Cortex of kidney (tissue), 1 donor: ENCODE measurements at places on chromosomes 12 and 14.

GRCh38 chr14:24377657-24378056 is 9.7 kb downstream of the NFATC4 start:
- no peak for DNase-seq

- no peak for DNase-seq
Measured at GRCh38 chr14:54451121-54451601, 10.0 kb upstream of the CNIH1 start.

DNA sequence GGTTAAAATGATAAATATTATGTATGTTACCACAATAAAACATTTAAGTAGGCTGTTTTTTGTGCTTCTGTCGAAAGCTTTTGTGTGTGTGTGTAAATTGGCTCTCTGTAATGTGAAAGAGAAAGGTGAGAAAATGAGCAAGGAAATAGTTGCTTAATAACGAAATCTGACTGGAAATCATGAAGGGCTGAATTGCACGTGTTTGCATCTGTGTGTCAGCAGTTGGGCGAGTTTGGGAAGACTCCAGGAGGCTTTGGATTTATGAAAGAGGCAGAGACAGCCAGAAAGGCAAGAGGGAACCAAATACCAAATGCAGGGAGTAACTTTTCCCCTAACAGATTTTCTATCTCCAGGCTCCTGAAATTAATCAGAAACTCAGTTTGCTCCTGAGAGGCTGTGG is 47.2 kb upstream of the PLEKHG3 start:
- no peak for DNase-seq

DNA sequence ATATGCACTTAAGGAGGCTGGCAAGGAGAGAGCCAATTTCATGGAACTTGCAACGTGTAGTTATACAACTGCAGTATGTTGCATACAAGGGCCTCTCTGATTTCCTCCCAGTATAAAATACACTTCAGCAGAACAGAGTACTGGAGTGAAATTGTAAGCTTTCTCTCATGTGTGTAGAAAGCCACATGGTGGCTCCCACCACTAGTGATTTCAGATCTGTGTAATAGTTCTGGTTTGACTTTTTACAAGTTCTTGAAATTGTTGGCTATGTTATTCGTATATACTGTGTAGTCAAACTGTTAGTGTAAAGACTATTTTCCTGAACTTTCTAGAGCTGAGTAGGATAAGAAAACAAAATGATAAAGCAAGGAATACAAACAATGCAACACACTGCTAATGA is 16.4 kb upstream of the LMO3 start:
- DNase-seq, result no peak

GRCh38 chr14:101032433-101032832 is 128.9 kb upstream of the RTL1 start:
- DNase-seq, result no peak

DNA sequence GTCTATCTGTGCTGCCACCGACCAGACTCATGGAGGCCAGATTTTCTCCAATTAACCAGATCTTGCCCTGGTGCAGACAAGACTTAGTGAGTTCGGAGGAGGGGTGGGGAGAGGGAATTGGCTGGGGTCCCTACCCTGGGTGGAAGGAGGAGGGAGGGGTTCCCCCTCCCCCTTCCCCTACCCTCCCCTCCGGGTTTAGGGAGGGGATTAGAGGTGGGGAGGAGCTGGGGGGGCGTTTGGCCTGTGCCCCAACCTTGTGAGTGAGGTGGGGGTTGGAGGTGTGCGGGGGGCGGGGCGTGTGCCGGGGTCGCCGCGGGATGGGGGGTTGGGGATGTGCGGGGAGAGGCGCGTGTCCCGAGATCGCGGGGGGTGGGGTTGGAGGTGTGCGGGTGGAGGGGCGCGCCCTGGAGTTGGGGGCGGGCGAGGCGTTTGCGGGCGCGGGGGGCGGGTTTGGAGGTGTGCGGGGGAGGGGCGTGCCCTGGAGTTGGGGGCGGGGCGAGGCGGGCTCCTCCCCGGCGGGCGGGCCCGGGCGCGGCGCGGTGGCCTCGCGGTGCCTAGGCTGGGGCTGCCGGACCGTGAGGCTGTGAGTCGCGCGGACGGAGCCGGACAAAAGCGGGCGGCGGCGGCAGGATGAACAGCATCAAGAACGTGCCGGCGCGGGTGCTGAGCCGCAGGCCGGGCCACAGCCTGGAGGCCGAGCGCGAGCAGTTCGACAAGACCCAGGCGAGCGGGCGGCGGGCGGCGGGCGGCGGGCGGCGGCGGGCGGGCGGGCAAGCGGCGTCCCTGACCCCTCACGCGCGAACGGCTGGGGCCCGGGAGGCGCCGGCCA is at the start of gene HIP1R:
TSS of gene HIP1R (plus strand) at position 537 of the 829 bp plus-strand sequence. CDS start at position 631, 94 bp downstream.
- no peak for DNase-seq

DNA sequence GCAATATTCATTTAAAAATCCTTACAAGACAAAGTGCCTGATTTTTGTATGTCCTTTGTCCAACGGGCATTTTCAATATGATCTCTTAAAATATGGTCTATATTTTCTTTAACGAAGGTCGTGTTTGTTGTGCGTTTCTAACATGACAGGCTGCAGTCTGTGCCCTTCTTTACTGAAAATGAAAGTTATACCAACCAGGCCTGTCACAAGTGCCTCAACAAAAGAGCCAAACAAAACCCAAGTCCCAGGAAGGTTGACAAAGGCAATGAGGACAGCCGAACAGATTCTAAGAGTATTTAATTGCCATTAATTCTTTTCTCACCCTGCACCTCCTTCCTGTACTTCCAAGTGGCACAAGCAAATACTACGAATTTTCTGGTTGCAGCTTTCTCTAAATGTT is 13.9 kb downstream of the PAX9 start:
- DNase-seq, result no peak

- DNase-seq, result no peak
Measured at GRCh38 chr12:118680356-118680963, 300.9 kb upstream of the SRRM4 start.

- no peak for DNase-seq
Measured at GRCh38 chr14:41607966-41608663, 1.4 kb downstream of the LRFN5 start.

DNA sequence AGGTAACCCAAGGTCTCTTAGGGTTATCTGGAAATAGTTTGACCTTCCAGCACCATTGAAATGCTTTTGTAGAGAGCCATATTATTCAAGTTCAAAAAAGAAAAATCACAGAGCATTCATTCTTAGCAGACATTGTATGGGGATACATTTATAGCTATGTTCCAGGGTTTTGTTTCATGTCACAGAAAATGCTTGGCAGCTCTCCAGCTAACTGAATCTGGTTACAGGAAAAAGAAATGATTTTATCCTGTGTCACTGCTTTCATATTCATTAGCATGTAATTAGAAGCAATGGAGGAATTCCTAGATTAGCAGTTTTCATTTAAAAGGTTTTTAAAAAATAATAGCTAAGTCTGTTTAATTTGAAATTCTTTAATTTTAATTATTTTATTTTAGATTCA is 78.9 kb downstream of the SNAPC1 start:
- DNase-seq, result no peak

- DNase-seq, result no peak
Measured at GRCh38 chr12:117526757-117527478, 165.5 kb upstream of the NOS1 start.

DNA sequence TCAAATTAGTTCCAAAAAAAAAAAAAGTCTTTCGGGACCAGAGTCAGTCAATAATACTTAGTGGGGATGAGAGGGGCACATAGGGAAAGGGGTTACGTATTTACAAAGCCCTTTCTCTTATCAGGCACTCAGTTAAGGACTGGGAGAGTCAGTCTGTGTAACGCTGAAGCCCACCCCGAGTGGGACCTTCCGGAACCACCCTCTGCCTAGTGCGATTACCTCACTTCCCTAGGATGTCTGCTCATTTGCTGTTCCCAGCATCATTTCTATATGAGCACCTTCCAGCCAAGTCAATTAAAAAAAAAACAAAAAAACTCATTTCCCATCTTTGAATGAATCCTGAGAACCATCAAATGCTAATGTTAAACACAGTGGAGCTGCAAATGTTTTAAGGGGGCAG is 76.9 kb downstream of the BMP4 start:
- no peak for DNase-seq

DNA sequence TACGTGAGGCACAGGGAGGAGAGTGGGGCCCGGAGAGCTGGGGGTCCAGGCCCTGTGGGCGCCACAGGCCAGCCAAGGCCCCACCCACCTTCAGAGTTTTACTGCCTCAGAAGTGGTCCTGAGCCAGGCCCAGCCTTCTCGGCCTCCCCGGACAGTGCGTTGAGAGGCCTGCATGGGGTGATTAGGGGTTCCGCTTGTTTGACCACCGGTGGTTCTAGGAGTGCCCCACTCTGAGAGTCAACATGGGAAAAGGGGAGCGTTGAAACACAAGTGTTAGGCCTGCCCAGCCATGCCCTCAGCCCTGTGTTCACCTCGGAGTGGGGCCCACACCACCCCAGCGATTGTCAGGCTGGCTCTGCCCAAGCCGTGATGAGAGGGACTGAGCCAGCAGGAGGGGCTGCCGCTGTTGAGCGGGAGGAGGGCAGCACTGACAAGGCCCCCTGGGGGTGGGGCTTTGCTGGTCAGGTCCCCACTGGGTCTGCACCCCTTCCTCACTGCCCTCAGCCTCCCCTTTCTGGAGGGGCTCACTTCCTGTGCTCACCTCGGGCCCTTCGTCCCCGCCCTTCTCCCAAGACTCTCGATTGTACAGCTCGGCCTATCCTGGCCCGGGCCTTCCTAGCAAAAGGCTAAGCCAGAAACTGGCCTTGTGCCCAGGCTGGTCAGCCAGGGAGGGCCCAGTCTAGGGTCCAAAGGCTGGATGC is 4.8 kb downstream of the CKB start:
- DNase-seq, result no peak

DNA sequence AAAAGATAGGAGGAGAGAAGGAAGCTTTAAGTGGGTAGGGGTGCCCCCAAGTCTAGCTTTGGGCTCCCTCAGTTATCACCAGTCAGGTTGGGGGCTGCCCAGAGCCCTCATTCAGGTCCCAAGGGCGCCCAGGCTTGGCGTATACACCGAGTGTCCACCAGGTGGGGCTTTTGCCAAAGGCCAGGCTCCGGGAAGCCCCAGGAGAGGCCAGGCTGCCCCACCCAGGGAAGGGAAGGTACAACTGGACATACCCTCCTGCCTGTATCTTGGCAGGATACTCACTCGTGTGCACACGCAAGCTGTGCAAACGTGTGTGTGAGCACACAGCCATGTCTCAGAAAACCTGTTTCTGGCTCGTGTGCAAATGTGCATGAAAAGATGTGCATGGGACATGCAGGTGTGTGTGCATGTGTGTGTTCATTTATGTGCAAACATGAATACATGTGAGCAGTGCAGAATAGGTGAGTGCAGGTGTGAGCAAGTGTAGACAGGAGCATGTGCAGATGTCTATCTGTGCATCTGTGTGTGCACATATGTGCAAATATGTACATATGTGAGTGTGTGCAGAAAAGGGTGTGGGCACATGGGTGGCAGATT is 103.9 kb upstream of the MYL2 start:
- no peak for DNase-seq

DNA sequence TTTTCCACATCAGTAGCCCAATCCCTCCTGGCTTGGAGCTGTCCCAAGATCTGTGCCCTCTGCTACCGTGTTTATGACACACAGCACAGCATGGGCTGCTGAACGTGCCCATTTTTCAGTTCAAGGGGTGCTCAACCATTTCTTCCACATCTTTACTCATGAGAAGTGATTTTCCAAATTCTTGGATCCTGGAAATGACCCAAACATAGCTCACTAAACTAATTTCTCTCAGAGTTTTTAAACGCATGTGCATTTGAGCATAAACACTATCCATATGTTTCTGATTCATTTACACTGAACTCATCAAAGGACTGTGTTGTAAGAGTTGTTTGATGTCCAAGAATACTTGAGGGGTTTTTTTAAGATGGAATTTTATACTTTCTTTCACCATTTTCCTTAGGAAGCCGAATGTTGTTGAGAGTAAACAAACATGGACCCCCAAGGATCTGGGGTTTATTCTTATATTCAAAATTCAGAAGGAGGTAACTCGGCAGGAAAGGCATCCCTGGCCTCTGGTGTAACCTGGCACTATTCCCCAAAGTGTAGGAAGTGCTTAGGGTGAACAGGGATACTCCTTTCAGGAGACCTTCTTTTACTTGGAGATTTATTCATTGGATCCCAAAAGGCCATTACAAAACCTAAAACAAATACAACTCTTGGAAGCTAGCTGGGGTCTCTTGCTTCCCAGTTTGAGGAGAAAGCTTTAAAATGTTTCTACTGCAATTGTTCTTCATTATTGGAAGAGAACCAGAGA is 215.0 kb downstream of the BMP4 start:
- DNase-seq, result no peak

GRCh38 chr14:54440037-54440436 is 1.1 kb downstream of the CNIH1 start:
- DNase-seq, result no peak

DNA sequence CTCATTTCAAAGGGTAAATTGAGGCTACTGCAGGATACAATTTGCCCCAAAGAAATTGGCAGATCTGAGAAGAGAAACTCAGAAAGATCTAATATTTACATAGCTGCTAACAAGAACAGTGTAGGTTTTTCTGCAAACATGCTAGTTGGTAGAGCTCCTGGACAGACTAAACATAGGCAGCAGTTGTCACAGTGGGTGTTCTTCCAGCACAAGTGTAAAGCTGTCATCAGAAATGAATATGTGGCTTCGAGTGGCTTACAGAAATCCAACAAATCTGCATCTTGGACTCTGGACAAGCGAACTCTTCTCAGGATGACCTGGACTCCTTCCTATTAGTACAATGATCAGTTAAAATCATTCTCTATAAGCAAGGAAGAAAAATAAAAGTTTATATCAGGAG is 5.9 kb downstream of the CBX5 start:
- DNase-seq, result no peak

DNA sequence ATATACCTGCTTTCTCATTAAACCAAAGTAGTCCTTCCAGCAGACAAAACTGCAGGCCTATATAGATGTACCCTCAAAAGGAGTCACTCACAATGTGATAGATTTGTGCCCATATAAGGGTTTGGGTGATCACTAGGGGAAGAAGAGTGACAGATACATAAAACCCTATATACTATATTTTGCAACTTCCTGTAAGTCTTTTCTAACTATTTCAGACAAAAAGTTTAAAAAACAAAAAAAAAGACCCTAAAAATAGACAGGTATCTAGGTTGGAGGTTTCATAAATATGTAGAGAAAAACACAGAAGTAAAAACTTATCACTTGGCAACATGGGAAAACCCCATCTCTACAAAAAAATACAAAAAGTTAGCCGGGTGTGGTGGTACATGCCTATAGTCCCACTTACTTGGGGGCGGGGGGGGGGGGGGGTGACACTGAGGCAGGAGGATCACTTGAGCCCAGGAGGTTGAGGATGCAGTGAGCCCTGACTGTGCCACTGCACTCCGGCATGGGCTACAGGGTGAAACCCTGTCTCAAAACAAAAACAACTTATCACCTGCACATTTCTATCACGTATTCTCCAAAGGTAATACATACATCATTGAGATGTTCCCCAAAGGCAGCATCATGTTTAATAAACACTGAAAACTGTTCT is 2.9 kb downstream of the VCPKMT start:
- DNase-seq, result no peak

DNA sequence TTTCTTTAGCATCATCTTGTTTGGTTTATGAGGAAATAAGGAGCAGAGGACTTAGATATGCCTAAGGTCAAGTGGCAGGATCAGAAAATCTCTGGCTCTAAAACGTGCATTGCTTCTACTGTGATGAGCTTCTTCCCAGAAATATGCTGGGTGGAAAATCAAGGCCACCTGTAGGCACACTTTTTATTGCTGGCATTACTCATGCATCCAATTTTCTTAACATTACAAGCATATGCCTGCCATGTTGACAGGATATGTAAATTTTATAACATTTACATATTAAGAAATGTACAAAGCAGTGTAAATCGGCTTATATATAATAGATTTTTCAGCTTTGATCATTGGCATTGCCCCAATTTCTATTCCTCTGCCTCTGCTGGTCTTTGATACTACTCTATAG is 409.6 kb downstream of the TMEM132D start:
- DNase-seq, result no peak

- no peak for DNase-seq
Measured at GRCh38 chr12:57401165-57401564, 29.7 kb downstream of the R3HDM2 start.
